ENCODE measurements at places on chromosomes 6 and 20.

GRCh38 chr6:9370480-9370879 lies 935.1 kb upstream of the SLC35B3 start:
- no peak for DNase-seq

DNA sequence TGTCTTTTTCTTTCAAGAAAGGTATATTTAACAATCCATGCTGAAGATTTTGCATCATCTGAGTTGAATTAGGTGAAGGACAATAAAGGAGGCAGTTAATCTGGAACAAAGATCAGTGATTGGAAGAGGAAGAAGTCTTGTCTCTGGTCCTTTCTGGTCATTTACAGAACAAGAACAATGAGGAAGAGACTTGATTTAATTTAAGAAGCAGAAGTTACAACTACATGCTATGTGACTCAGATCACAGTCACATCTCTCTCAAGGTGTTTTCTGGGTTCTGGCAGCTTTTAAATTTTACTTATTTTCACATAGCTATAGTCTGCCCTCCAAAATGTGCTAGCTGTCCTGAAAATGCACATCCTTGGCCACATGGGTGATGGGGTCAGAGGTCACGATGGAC lies 53.5 kb upstream of the DEK start:
- DNase-seq, result no peak

DNA sequence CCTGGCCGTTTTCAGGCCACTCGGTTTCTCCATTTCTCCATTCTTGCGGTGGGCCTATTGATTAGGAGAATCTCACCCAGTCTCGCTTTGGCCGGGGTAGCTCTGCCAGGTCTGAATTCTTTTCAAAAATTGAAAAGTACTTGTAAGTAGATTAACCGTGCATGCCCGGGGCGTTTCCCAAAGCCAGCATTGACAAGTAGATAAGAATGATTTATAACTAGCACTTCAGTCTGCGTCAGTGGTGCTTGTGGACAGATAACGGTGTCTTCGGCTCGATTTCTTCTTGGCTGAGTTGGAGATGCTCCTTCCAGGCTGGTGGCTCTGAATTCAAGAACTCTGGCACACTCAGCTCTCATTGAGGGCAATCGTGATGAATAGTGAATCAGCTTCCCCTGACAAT lies 29.0 kb downstream of the SLC24A3 start:
- DNase-seq, result no peak

DNA sequence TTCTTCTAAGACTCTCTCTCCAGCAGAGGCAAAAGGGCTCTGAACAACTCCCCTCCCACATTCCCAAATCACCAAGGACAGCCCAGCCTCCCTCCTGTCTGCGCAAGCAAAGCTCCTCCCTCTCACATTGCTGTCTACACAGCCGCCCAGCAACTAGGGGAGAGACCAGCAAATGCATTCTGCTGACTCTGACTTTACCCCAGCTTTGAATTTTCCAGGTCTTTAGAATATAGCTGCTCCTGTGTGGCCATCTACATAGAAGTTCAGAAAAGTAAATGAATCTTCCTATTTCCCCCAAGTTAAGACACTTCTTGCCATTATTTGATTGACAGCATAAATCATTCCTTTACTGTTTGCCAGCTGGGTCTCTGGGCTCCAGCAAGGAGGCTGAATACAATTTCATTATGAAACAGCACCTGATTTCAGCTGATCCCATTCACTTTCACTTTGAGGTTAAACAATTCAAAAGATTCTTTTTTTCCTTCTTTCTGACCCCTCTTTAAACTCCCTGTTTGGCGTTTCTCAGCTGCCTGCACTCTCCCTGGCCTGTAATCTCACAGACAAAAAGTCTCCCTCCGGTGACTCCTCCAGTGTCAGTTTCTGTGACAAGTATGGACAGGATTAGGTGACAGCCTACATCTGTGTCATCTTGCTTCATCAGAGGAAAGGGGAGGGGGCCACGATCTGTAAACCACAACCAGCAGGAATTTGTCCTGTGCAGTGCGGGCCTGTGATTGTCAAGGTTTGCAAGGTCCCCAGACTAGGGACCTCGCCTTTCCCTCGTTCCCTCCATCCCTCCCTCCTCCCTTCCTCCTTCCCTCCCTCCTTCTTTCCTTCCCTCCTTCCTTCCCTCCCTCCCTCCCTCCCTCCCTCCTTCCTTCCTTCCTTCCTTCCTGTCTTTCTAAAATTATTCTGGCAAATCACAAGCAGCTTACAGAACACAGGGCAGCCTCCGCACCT lies 205.6 kb upstream of the RIN2 start:
- no peak for DNase-seq

DNA sequence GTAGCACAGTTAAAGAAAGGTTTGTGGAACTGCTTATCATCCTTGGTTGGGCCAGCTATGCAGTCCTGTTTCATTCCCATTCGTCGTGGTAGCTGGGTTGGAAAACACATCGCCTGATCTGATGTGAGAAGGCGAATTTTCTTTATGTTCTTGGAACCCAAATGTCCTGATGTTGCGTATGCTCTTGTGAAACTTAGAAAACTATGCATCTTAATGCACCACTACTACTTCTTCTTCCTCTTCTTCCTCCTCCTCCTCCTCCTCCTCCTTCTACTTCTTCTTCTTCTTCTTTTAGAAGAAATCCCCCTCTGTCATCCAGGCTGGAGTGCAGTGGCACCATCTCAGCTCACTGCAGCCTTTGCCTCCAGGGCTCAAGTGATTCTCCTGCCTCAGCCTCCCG lies 381.6 kb downstream of the UTRN start:
- DNase-seq, result no peak

DNA sequence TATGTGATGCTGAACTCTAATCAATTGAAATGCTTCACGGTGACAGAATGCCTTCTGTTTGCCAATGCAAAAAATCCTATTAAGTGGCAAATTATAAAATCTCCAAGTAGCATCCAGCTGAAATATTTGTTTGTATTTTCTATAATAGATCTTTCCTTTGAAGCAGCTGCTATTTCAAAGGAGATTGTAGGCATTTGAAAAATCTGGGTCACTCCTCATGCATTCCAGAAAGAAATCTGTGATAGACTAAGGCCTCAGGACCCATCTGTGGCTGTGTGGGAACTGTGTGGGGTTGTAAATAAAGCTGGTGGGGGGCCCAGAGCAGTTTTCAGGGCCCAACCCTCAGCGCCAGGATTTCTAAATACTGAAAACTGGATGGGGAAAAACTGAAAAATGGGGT lies 216.9 kb upstream of the ARG1 start:
- no peak for DNase-seq

- no peak for DNase-seq
These were observed 14.6 kb downstream of the CCM2L start for GRCh38 chr20:32024683-32025295.

GRCh38 chr6:42117843-42118161 lies 24.6 kb downstream of the C6orf132 start:
- DNase-seq, result no peak

- no peak for DNase-seq
These were observed 17.5 kb upstream of the BMP5 start for GRCh38 chr6:55892749-55893357.

DNA sequence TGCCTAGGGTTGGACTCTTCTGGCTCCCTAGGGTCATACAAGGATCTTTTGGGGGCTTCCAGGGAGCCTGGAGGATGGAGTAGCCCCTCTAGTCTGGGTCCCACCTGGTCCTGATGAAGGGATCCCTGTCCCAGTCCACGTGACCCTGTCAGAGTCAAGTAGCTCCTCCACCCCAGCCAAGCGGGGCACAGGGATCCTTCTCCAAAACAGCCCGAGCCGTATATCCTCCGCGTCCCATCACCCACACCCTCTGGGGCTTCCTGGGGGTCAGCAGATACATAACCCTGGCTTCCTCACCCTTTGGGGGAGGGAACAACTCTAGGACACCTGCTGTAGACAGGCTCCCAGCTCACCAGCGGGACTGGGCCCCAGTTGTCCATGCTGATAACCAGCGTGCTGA lies 28.0 kb downstream of the BPIFB1 start:
- DNase-seq, result no peak

- no peak for DNase-seq
These were observed 67.8 kb downstream of the SYTL3 start for GRCh38 chr6:158717341-158718330.

DNA sequence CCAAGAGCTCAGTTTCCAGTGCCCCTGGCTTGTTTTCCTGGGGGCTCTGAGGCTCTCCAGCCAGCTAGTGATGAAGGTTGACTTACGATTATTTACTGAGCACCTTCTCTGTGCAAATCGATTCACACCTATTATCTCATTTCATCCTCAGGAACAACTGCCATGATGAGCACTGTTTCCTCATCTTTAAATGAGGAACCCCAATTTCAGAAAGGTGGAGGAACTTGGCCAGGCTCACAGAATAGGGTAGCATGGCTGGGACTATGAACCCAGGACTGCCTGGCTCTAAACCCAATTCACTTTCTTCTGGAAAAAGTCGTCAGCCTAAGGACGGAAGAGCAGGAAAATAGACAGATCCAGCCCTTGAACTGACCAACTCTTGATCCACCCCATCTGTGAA lies 3.5 kb upstream of the BPI start:
- no peak for DNase-seq

DNA sequence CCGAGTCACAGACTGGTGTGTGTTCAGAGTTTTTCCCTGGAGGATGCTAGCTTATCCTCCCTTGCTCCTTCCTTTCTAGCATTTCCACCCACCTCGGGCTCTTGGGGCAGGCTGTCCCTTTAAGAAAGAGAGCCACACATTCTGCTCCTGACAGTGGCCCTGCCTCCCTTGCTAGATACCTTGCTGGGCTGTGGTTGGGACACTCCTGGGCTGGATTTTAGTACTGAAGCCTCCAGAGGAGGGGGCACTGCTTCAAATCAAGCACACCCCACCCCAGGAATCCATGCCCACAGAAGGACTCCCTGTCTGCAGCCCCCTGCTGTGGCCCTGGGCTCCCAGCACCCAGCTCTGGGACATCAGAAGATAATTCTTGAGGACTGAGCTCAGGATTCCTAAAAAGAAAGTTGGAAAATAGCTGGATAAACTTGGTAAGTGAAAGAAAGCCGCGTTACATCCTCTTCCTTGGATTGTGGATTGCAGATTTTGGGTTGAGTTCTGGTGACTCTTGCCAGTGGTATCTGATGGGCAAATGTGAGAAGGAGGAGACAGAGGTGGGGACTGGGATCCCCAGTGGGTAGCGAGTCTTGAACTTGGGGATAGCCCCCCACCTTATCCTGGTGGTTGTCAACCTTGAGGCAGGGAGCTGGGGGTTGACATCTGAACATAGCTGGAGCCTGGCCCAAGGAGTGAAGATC lies 29.0 kb downstream of the DAAM2 start:
- DNase-seq, result no peak

DNA sequence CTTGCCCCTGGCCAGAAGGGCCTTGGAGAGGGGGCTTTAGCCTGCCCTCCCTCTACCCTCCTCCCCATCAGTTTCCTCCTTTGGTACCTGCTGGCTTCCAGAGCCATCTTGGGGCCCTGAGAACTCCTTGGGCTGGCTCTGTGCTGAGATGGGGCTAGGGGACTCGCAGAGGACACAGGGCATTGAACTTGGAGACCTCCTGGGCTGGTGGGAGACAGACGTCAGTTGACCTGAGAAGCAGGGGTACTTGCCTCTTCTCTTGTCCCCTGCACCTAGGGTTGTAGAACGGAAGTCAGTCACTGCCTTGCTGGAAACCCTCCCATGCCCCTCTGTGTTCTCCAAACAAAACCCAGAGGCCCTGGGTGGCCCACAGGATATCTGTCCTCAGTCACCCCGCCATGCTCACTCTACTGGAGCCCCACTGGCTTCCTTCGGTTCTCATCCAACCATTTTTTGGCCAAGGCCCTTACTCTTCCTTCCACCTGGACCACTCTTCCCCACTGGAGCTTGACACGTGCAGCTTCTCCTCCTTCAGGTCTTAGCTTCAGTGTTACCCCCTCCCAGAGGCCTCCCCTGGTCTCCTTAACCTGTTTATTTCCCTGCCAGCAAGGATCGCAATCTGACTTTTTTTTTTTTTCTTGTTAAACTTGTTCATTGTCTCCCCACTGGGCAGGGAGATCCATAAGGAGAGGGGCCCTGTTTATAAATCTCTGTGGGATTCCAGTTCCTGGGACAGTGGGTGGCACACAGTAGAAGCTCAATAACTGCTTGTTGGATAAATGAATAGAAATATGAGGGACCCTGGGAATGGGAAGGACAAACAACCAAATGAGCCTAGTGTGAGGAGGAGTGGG lies 971 bp downstream of the RBCK1 start:
- no peak for DNase-seq

DNA sequence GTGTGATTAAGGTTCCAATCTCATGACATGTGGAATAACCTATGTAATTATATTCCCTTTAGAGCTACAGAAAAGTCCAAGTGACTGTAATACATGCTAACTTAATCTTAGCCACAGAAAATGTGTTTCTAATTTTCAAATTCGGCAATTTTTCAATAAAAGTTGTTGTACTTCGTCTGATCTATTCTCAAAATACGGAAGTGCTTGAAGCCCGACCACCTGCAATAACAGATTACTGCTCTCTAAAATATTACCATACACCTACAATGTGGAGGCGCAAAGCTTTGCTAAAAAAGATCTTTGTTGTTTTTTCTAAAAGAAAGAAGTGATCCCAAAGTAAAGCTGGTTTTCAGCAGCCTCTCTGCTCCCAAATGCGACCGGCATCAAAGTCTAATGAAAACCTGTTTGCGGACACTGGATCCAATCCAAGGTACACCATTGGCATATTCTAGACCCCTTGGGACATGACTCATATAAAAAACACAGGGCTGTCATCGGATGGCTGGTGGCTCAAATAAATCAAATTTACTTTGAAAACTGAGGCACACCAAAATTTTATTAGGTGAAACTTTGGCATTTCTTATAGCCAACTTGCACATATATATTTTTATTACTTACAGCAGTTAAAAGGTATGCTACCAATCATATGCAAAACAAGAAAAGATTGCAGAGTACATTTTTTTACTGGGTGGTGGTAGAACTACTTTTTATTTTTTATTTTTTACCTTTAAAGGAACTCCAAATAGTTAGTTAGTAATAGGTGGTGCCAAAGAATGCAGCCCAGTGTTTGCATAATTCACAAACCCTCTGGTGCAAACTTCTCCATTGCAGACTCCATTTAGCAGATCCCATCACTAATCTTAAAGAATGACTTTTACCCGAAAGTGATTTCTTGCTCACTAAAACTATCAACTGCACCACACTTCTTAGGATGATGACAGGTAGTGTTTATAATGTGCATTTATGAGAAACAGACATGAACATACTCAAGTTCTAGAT lies 118.7 kb upstream of the TBX18 start:
- no peak for DNase-seq

DNA sequence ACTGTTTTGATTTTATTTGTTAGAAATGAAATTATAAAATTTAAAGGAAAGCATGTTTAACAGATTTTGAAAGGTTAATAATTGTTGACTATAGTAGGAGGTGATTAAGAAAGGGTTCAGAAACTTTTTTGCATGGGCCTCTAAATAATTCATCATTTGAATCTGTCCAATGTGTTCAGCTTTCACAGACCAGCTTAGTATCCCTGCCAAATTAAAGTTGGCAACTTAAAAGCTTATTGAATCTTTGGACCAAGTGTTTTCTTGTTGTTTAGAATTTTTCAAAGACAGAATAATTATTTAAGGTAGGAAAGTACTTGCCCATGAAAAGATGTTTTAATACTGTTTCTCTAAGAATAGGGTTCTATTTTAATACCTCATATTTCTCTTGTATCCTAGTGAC lies 466.0 kb downstream of the GJA1 start:
- DNase-seq, result no peak
